ENCODE measurements at places on chromosomes 16 and 17. TPM values are rescaled to one million over a fixed set of nuclear protein-coding genes. Genes with fewer than 3 reads are reported as not detected.

- DNase-seq: no peak
These were observed 6.6 kb downstream of the DHODH start for GRCh38 chr16:72015124-72015523.

Gene C16orf86
- 1.4 TPM for total RNA-seq

GRCh38 chr16:56986361-56986760 is 3.0 kb upstream of the NLRC5 start:
- no peak for DNase-seq

Gene ACSM3
- 2.9 TPM for total RNA-seq

DNA sequence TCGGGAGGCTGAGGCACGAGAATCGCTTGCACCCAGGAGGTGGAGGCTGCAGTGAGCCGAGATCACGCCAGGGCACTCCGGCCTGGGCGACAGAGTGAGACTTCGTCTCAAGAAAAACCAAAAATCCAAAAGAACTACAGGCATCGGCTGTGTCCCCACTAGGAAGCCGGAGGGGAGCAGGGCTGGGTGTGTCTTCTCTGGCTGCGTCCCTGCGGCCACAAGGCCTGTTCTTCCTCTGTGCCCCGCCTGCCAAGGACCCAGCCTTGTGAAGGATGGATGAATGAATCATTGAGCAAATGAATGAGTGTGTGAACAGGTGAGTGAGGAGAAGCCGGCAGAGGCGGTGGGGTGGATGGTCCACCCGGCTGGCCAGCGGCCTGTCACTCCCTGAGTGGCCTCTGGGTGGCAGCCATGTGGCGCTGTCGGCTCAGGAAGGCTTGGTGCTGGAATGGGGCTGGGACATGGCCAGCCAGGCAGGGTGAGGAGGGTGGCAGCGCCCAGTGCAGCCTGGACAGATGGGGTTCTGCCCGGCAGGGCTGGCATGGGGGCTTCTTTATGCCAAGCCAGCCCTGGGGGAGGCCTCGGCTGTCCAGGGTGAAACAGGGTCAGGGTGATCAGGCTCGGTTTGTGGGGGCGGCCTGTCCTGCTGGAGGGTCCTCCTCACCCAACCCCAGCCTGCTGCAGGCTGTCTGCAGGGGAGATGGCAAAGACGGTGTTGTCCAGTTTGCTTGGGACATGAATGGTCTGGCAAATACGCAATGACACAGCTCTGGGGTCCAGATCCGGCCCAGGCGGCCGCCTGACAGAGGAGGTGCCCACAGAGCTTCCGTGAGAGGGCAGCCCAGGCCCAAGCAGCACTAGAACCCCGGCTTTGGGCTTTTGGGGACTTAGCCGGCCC is 21.7 kb downstream of the SLC25A10 start:
- peak; percentile 62 for DNase-seq

Gene HS3ST6
- total RNA-seq: not detected

Gene PRSS8
- total RNA-seq: not detected

DNA sequence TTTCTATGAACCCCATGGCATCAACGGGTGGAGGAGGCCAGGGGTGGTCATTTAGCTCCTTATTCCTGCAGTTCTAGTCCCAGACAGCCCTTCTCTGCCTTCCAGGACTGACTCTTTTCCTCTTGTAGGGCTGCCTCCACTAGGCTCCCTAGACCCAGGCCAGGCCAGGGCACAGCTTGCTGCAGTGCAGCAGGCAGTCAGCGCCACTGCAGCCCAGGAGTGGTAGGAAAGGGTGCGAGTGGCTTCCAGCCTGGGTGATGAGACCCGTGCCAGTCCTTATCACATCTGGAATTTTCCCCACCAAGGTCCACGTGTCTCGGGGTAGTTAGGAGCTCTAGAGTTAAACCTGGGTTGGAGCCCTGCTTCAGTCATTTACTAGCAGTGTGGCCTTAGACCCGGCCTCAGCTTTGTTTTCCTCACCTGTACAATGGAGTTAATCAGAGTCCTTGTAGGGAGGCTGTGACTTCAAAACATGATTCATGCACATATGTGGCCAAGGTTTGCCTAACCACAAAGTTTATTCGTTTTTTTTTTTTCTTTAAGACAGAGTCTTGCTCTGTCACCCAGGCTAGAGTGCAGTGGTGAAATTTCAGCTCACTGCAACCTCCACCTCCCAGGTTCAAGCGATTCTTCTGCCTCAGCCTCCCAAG is 4.7 kb downstream of the SLC5A11 start:
- no peak for DNase-seq

DNA sequence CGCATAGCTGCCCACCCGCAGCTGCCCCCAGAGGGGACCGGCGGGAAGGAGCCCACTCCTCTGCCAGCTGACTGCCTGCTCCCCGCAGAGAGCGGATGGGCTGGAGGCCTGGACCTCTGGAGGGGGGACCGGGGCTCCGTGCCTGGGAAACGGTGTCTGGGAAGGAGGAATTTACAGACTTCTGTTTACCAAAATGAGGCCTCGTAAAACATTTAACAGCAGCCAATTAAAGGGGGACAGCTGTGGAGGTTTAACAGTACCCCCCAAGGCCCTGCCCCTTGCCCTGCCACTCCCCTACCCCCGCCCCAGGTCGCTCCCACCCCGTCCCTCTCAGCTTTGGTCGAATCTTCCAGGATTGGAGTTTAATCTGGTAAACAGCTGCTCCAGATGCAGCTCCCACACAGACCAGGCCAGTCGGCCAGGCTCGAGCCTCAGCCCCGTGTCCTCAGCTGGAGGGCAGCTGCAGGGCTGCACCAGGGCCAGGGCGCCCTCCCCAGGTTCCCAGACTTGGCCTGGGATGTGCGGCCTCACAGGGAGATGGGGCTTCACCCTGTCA is 41.1 kb downstream of the BAHCC1 start:
- no peak for DNase-seq

Gene SPATA22
- total RNA-seq: not detected

Gene SLC6A2
- not detected for total RNA-seq

Gene OTOP3
- not detected for total RNA-seq

DNA sequence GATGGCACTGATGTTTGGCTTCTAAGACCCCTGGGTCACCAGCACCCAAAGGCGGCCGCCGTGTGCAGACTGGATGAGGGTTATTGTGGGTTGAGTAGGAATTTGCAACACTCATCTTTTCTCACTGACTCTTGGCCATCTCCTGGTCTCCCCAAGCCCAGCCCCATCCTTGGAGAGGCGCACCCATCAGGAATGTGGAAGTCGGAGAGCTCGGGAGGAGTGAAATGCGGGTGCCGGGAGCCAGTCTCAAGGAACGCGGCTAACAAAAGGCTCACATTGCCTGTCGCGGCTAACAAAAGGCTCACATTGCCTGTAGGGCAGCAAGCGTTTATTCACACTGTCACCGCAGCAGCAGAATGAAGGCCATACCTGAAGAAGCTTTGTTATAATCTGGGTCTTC is 248.6 kb downstream of the FOXL1 start:
- DNase-seq: no peak

DNA sequence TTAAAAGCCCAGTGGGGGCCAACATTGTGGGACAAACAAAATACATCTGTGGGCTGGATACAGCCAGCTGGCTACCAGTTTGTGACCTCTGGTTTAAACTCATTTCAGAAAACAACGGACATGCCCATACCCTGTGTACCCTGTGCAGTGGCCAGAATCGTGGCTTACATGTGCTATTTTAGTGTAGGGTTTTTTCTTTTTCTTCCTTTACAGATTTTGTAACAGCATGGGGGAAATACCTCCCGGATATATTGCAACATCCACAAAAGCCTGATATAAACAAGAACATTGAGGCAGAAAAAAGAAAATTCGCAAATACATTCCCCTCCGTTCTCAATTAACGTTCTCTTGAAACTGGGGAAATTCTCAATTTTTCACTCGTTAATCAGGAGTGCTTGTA is 7.3 kb downstream of the HS3ST4 start:
- no peak for DNase-seq

- DNase-seq: no peak
These were observed 9.6 kb downstream of the SRRM2 start for GRCh38 chr16:2761886-2762583.

DNA sequence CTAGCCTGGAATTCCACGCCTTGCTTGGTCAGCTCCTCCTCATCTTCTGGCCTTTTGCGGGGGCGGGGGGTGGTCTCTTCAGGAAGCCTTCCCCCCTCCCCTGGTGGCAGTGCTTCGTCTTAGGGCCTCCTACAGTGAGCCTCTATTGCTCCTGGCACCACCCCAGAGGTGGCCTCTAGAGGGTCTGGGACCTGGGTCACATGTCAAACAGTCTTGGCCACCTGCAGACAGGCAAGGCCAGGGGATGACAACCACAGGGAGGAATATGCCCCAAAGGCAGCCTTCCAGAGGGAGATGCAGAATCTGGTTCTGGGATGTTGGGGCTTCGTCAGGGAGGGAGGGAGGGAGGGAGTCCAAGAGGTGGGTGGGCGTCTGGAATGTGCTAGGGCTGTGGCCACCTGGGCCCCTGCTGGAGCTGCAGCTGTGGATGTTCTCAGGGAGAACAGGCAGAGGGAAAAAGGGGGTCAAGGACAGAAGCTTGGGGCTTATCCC is 50.6 kb downstream of the SMPD3 start:
- no peak for DNase-seq

DNA sequence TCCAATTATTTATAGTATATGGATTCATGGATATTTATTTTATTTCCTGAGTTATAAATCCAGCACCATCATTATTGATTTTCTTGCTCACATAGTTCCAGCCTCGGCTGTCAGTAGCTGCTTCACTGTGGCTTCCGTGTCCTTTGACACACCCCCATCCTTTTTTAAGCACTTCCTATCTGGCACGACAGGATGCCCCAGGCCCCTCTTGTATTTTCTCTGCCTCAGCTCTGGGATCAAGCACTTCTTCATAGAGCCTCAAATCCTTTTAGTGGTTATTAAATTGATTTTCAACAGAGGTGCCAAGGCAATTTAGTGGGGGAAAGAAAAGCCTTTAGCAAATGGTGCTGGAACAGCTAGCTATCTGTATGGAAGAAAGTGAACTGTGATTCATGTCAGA is 59.8 kb downstream of the GAN start:
- DNase-seq: no peak

GRCh38 chr17:17919169-17920107 is 52.8 kb downstream of the TOM1L2 start:
- DNase-seq: peak; percentile 36

DNA sequence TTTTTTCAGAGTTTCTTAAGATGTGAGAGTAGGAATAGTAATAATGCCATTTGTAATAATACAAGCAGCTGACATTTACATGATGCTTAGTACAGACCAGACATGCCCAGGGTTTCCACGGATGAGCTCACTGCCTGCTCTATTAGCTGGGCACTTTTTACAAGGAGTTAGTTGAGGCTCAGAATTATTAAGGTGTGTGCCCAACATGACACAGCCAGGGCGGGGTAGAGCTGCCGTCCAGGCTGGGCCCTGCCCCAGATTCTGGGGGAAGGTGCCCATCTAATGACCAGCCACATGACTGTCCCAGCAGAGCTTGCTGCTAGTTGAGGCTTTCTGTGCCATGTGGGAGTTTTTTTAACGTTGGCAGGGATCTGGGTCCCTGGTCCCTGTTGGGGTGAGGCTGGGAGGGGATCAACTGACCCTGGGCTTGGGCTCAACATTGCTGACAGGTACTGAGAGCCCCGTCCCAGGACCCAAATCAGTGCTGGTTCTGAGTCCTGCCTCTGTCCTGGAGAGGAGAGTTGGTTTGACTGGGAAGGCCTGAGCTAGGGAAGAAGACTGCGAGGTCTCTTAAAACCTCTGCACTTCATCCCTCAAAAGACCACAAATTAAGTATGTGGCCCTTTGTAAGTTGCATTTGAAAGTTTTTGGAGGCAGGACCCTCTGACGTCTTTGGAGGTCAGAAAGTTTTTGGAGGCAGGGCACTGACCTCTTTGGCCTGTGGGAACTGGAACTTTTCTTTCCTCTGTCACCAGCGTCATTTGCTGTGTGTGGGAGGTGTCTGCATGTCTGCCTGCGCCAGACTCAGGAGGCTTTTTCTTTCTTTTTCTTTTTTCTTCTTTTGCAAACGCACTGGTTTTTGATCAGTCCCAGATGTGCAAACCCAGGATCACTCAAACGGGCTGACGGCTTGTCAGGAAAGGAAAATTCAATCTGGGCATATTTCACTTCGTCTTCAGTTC is 2.2 kb downstream of the CRISPLD2 start:
- DNase-seq: no peak

- no peak for DNase-seq
These were observed 669.0 kb upstream of the RBFOX1 start for GRCh38 chr16:6663668-6664067.

DNA sequence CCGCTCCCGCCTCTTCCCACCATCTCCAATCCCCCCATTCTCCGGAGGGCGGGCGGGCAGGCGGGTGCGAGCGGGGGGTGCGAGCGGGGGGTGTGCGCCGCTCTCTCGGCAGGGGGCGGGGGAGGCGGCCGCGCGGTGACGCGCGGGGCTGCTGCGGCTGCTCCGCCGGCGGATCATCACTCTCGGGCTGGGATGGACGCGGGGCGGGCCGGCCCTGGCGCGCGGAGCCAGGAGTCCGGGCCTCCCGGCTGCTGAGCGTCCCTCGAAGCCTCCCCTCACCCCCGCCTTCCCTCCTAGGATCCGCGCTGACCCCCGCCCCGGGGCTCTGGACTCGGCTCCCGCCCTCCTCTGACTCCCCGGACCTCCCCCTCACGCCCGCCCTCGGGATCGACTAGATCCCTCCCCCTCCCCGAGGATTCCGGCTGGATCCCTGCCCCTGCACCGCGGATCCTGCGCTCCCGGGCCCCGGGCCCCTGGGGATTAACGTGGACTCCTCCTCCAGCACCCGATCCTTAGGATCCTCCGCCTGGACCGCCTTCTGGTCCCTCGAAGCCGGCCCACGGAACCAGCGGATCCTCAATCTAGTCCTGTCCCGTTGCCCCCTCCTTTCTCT is 946 bp upstream of the TMEM256 start:
- DNase-seq: no peak

DNA sequence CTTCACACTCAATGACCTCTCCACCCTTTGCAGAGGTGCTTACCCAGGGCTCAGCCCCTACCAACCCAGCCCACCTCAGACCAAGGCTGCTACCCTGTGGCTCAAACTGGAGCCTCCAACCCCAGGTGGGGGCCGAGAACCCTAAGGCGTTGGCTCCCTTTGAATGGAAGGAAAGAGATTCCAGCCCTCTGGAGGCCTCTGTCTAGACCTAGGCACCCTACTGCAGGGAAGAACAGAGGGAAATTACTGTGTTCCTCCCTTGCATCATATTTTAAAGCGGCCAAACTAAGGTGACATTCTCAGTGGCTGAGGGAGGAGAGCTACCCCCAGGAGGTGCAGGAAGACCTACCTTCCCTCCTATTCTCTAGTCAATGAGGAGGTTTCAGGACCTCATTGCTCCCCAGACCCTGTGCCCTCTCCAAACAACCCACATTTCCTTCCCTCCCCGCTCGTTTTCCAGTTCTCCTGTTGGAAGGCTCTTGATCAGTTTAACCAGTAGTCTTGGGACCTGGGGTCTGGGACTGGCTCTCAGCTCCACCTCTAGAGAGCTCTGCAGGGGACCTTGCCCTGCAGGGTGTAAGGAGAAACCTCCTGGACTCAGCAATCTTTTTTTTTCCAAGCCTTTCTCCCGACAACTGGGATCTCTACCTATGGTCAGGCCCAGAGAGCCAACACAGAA is 5.5 kb upstream of the HOXB8 start:
- no peak for DNase-seq

Gene KRTAP1-4
- not detected for total RNA-seq

- no peak for DNase-seq
These were observed 46.1 kb downstream of the ARHGAP17 start for GRCh38 chr16:24969071-24969470.

DNA sequence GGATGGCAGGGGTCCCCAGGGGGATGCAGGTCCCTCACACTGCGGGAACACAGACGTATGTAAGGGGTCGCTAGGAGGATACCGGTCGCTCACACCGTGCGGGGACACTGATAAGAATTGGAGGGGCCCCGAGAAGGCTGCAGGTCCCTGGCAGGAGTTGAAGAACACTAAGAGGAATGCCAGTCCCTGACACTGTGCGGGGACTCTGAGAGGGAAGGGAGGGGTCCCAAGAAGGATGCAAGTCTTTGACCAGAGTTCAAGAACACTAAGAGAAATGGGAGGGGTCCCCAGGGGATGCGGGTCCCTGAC is 510 bp downstream of the ERCC4 start:
- DNase-seq: no peak

All from activated T-helper 1 cell treated with anti-CD3 and anti-CD28 coated beads, Interleukin-12 subunit alpha, Interleukin-12 subunit beta, Interleukin-2, Interleukin-4 antibody, amounts not matched to agents 30 ng/mL and 10 ng/mL and 1 ng/mL, durations not matched to agents 14 hours and 24 hours and 36 hours (primary cell).